ENCODE measurements at places on chromosomes 2 and 18.

GRCh38 chr2:240413813-240414429, 21.5 kb upstream of the GPC1 start:
- no peak for DNase-seq

DNA sequence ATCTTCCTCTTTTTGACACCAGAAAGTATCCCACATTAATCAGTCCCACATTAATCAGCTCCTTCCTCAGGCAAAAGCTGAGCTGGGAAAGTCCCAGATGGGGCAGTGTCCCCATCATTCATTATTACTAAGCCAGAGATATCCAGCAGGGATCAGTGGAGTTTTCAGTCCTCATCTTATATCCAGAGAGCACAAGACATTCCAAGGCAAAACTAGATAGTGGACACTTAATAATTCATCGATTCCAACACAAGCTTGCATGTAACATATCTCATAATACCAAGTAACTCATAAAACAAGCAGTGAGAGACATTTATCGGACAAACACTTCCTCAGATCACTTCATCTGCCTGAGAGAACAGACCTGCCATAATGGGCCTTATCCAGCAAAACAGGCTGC, 53.1 kb downstream of the MCFD2 start:
- DNase-seq, result no peak

DNA sequence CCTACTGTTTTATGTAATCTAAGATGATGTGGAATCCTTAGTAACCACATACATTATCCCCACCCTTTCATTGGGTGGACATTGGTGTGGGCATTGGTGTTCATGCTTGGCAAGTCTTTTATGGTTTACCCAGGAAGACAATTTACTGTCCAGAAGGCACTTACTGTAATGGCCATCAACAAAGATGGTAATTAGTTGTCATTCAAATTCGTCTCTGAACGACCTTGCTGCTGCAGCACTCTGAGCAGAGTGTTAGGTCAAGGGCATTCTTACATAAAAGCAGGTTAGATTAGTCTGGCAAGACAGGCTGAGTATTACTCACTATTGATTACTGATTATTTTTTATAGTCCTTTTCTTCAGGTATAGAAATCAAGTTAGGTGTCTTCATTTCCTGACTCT, 447.9 kb downstream of the XIRP2 start:
- DNase-seq, result no peak

GRCh38 chr2:70258532-70258875, 567 bp downstream of the PCYOX1 start:
- peak; percentile 48 for DNase-seq

GRCh38 chr18:47912794-47913585, 17.5 kb downstream of the SMAD2 start:
- no peak for DNase-seq

GRCh38 chr18:50281972-50282520, 723 bp upstream of the MBD1 start:
- DNase-seq, result no peak

GRCh38 chr2:157935378-157935906, 59.3 kb upstream of the ACVR1 start:
- DNase-seq, result no peak

DNA sequence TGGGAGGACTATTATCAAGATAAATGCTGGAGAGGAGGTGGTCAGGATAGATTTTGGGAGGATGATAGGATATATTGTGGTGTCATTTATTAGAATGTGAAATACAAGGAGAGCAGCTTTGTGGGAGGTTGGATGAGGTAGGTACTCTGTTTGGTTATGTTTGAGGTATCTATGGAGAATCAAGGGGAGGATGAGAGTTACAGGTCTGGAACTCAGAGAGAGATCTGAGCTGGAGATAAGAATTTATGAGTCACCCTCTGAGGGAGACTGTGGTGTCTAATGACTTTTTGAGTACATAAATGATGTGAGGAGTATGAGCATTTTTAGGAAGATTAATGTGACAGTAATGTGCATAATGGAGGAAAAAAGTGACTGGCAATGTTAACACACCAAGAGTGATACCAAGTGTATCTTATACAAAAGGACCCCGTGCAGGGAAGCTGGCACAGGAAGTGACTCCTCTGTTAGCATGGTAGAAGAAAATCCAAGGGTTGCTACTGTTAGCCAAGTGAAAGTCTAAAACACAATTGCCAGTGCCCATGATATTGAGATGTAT, 48.2 kb downstream of the CRIM1 start:
- DNase-seq, result no peak

GRCh38 chr2:39780825-39781600, 2.0 kb upstream of the THUMPD2 start:
- no peak for DNase-seq

- DNase-seq, result no peak
Measured at GRCh38 chr2:65164426-65164891, 34.6 kb upstream of the RAB1A start.

GRCh38 chr2:96913398-96914202, 43.7 kb upstream of the SEMA4C start:
- DNase-seq, result no peak

- no peak for DNase-seq
Measured at GRCh38 chr18:50992351-50992762, 24.5 kb downstream of the ELAC1 start.

DNA sequence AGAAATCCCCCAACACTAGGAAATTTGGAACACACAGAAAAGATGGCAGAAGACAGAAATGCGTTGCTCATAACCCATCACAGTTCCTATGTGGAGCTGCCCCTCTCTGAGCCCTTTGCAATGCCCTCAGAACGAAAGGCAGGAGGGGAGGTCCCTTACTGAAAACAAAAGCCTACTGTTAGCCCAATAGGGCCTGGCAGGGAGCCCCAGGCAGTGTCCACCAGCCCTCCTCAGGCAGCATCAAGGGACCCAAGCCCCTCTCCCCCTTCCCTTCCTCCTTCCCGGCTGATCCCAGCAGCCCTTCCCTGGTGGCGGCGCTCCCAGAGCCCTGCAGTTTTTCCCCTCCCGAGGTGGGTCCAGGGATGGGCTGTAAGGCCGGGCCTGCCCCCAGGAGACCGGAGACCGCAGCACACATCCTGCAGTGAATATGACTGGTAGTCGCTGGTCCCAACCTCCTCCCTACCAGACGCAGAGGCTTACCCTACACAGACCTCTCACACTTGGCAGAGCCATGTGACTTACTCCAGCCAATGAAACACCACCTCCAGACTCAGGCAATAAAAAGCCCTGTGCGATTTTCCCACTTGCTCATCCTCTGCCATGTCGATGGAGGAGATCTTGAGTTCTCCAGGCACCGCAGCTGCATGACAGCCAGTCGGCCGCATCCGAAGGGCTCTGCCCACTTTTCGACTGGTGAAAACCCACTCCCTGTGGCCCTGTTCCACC, 19.4 kb upstream of the DUSP2 start:
- no peak for DNase-seq

GRCh38 chr18:22210311-22210754, 40.9 kb downstream of the GATA6 start:
- DNase-seq, result no peak

DNA sequence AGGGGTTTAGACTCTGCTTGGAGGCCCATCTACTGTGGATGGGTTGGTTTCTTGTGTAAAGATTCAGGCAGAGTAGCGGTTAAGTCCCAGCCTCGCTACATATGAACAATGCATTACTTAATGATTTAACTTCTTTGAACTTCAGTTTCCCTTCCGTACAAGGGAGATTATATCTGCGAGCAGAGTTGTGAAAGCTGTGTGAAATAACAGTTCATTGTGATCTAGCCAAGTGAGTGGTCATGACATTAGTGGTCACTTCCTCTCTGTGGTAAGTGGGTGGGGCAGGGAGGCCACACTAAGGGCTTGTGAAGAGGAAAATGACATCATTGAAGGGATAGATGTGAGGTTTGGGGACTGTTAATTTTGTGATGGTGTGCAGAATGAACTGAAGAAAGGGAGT, 14.1 kb upstream of the MEX3C start:
- no peak for DNase-seq
